Neural progenitor cell (in vitro differentiated cells): ENCODE measurements at places on chromosomes 4 and X. TPM values are rescaled to one million over a fixed set of nuclear protein-coding genes. Genes with fewer than 3 reads are reported as not detected.

- DNase-seq = peak; percentile 40
Observed at GRCh38 chr4:95929448-95930064, 89.7 kb downstream of the PDHA2 start.

DNA sequence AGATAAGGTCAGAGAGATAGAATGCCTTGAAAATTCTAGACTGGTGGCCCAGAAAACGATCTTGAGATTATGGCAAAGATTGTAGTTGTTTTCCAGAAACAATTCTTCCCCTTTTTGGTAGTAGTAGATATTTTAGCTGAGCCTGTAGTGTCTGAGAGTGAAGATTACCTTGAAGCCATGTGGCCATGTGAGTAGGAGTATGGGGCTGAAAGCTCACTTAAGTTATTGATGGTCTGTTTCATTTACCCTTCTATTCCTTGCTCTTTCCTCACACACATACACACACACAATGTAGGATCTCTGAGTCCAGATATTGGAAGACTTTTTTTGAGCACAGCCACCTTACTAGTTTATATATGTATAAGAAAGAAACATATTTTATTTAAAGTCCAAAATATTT lies 941.6 kb upstream of the GRID2 start:
- DNase-seq = no peak

GRCh38 chr4:176150356-176150682 lies 45.1 kb downstream of the SPATA4 start:
- DNase-seq = no peak

THAP9 gene
- 41.3 and 78.7 TPM in 2 replicates for total RNA-seq

DNA sequence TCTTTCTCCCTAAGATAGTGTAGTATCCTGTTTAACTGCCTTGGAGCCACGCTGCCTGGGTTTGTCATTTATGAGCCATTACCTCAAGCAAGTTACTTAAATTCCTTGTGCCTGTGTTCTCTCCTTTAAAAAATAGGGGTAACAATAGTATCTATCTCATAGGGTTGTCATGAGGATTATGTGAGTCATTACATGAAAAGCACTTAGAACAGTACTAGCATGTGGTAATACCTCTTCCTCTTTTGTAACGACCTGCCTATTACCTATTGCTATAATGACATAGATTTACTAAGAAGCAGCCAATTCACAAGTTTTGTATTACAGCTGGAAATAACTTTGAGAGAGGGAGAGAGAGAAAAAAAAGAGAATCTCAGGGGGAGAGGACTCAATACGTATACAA lies 834.7 kb downstream of the RAPGEF2 start:
- DNase-seq = no peak

CFI gene
- not detected in 2 replicates for total RNA-seq

GRCh38 chr4:37531151-37531550 lies 155.0 kb downstream of the RELL1 start:
- no peak for DNase-seq

DNA sequence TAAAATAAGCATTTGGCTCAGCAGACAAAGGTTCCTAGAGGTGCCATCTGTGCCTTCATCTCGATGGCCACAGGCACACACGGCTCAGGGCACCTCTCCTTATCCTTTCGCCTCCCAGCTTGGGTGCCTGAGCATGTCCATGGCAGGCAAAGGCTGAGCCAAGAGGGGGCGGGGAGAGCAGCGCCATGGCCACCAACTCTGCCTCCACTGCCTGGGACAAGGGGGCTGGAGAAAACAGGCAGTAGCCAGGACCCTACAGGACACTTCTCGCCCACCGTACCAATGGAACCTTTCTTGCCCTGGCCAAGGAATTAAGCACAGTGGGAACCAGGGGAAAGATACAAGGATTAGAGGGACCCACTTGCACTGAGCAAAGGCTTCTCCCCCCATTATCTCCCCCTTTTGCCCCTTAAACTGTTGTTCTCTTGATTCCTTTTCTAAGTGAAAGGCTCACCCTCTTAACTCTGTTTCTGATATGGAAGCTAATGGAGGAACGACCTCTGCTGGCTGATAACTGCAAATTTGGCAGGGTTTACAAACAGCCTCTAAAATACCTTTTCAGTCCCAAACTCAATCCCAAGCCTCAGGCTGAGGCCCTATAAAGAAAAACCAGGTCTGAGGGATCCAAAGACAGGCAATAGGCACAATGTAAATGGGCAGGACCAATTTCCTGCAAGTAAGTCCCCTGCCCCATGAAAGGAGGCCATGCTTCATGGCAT lies 335.2 kb downstream of the ADAM29 start:
- DNase-seq = peak; percentile 15

DNA sequence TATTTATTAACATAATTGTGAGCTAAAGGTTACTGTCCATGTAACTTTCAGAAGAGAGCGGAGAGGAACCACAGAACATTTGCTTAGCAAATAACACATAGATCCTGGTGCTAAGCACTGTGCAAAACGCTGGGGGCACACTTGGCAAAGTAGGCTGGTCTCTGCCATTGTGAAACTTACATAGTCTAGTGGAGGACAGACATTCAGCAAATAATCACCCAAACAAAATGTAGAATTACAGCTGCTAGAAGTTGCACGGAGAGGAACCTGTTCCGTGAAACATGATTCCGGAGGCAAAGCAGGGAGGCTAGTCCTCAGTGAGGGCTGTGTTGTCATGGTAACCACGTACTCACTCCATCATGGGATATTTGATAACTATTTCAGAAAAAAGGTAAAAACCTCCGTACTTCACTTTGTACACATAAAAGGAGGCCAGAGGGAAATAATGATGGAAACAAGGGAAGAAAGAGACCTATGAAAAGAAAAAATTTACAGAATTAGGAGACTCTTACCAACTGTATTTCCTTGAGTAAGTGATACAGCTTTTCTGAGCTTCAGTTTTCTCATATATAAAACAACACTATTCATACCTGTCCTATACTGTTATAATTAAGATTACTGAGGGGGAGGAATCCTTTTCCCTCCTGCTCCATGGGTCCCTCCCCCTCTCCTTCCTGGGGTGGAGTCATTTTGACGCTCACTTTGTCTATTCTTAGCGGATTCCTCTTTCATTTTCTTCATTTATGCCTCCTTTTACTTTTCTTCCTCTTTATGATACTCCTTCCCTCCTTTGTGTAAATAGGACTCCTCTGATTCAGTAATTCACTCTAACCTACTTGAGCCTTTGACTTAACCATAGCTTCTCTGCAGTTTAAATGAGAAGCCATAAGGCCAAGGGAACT lies 825 bp upstream of the RASGEF1B start:
- peak; percentile 60 for DNase-seq

GRCh38 chr4:110475881-110476818 lies at the start of gene ENPEP:
Gene ENPEP, plus strand, starts transcription at chr4:110476155. Its CDS starts 260 bp downstream, at chr4:110476415.
- no peak for DNase-seq

SHROOM2 gene
- total RNA-seq = 9.1 and 11.8 TPM in 2 replicates

DNA sequence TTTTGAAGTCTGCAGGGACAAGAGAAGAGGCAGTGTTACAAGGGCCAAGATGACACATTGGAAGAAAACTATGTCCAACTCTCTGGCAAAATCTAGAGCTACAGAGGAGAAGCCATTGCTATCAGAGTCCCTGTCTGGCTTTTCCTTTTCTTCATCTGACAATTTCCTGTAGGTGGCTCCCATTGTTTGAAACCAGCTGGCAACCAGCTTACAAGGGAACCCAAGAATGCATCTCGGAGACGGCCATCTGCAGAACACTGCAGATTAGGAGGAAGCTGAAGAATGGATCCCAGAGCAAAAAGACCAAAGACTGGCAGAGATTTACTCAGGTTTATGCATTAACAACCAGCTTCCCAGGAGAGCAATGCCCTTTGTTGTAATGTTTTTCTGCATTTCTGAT lies 216.2 kb upstream of the CTSO start:
- peak; percentile 66 for DNase-seq

OTC gene
- not detected in 2 replicates for total RNA-seq

- no peak for DNase-seq
Observed at GRCh38 chrX:24055043-24055356, 244 bp downstream of the EIF2S3 start.

SMPX gene
- not detected in 2 replicates for total RNA-seq

GRCh38 chr4:173332021-173332487 lies 2.1 kb downstream of the HMGB2 start:
- DNase-seq = no peak

DNA sequence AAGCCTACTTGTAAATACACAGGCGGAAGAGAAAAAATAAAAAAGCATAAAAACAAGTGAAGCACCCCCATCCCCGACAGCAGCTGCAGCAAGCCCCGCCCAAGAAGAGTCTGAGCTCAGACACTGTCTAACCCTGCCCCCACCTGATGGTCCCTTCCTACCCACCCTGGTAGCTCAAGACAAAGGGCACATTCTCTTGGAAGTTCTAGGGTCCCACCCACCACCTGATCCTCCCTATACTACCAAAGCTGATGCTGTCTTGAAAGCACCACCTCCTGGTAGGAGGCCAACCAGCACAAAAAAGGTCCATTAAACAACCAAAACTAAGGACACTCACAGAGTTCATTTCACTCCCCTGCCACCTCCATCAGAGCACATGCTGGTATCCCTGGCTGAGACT lies 308.2 kb downstream of the KLHL13 start:
- DNase-seq = peak; percentile 2

DNA sequence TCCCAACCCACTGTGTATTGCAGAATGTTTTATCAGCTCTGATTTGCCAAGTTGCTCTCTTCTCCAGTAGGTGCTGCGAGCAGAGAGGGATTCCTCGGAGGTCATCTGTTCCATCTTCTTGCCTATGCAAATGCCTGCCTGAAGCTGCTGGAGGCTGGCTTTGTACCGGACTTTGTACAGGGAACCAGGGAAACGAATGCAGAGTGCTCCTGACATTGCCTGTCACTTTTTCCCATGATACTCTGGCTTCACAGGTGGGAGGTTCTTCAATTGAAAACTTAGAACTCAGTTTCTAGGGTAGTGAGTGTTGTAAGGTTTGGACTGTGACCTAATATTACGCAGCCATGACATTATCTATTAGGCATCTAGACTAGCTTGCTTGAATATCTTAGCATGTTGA lies 24.9 kb downstream of the AR start:
- DNase-seq = no peak

DNA sequence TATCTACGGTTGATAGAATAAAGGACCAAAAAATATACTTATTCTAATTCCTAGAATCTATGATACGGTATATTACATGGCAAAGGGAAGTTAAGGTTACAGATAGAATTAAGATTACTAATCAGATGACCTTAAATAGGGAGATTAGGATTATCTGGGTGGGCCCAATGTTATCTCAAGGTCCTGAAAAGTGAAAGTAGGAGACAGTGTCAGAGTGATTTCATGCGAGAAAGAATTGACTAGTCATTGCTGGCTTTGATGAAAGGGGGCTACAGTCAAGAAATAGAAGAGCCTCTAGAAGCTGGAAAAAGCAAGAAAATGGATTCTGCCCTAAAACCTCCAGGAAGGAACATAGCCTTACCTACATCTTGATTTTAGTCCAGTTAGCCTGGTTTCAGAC lies 176.9 kb upstream of the PPP1R2C start:
- no peak for DNase-seq

FAM50A gene
- total RNA-seq = 30.4 and 36.3 TPM in 2 replicates

- no peak for DNase-seq
Observed at GRCh38 chr4:74044677-74045076, 6.2 kb upstream of the CXCL3 start.

PPEF1 gene
- total RNA-seq = 0.26 and 0.34 TPM in 2 replicates
